ENCODE measurements at places on chromosomes 3 and 15. TPM values are rescaled to one million over a fixed set of nuclear protein-coding genes. Genes with fewer than 3 reads are reported as not detected.

The DNAH12 gene
- polyA plus RNA-seq, result not detected

DNA sequence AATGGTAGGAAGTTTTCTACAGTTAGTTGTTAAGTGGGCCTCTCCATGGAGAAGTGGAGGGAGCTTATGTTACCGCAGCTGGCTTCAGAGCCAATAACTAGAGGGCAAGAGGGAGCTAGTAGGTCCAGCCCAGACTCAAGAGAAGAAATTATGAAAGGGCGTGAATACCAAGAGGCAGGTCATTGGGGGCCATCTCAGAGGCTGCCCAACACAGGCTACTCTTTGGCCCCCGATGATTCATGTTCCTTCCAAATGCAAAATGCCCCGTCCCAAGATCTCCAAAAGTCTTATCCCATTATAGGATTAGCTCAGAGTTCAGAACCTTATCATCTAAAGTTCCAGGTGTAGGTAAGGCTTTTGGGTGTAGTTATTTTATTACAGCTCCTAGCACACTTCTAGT is 94.5 kb downstream of the FNDC3B start:
- DNase-seq, result no peak

GRCh38 chr15:90300988-90301706 is 35.7 kb downstream of the NGRN start:
- peak; percentile 45 for DNase-seq

GRCh38 chr3:33372218-33373081 is 67.8 kb downstream of the UBP1 start:
- DNase-seq, result peak; percentile 70

The CACNA1D gene
- 3.7 TPM for polyA plus RNA-seq

- DNase-seq, result no peak
Observed at GRCh38 chr15:66858423-66859207, 156.6 kb downstream of the SMAD6 start.

DNA sequence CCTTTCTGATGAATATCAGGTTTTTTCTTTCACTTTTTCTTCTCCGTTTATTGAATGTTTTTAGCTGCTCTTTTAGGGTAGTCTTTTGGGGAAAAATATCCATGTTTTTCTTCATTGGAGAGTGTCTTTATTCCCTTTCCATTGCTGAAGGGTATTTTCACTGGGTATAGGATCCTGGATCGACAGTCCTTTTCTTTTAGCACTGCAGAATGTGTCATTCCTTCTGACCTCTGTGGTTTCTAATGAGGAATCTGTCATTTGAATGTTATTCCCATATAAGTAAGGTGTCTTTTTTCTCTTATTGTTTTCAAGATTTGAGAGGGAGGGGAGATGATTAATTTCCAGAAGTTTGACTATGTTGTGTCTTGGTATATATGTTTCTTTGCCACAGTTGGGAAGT is 96.8 kb downstream of the BBX start:
- no peak for DNase-seq

The IFT80 gene
- polyA plus RNA-seq, result 17.5 TPM

- DNase-seq, result no peak
Observed at GRCh38 chr3:61912158-61912557, 350.8 kb downstream of the PTPRG start.

Data from kidney (tissue), 22 donors.